ENCODE measurements at places on chromosomes 5 and 9. TPM values are rescaled to one million over a fixed set of nuclear protein-coding genes. Genes with fewer than 3 reads are reported as not detected.

SLC6A3 gene
- total RNA-seq: 22.4 TPM

MLANA gene
- not detected for total RNA-seq

ARL14EPL gene
- total RNA-seq: not detected

SNX30 gene
- total RNA-seq: 41.7 TPM

KLF4 gene
- total RNA-seq: 72.1 TPM
